Placental epithelial cell (primary cell): ENCODE measurements at places on chromosomes 4 and X. TPM values are rescaled to one million over a fixed set of nuclear protein-coding genes. Genes with fewer than 3 reads are reported as not detected.

FREM3 gene
- total RNA-seq, result not detected in 2 replicates

HTR2C gene
- under 0.01 TPM in 1 of 2 replicates, not detected in the other for total RNA-seq

TMEM175 gene
- 8.6 and 15.9 TPM in 2 replicates for total RNA-seq

TRAM1L1 gene
- total RNA-seq, result 3.1 and 6.3 TPM in 2 replicates

SSX2 gene
- total RNA-seq, result not detected in 2 replicates

SEC24B gene
- total RNA-seq, result 18.5 and 21.9 TPM in 2 replicates

CXorf49 gene
- 0.39 TPM in 1 of 2 replicates, not detected in the other for total RNA-seq

CFI gene
- not detected in 2 replicates for total RNA-seq

HSFX4 gene
- not detected in 2 replicates for total RNA-seq

TMEM156 gene
- total RNA-seq, result not detected in 2 replicates

MAGEA2B gene
- total RNA-seq, result not detected in 2 replicates

CT45A3 gene
- total RNA-seq, result not detected in 2 replicates

PALLD gene
- total RNA-seq, result 89.1 and 130 TPM in 2 replicates

EIF2S3 gene
- total RNA-seq, result 217 and 261 TPM in 2 replicates

FRG2 gene
- not detected in 2 replicates for total RNA-seq

ZNF732 gene
- 2.0 and 2.9 TPM in 2 replicates for total RNA-seq

MTMR8 gene
- total RNA-seq, result 0.76 and 0.79 TPM in 2 replicates

SCLT1 gene
- total RNA-seq, result 13.3 and 13.6 TPM in 2 replicates

GAGE12J gene
- total RNA-seq, result not detected in 2 replicates

NCAPG gene
- total RNA-seq, result 7.5 and 8.7 TPM in 2 replicates

COL25A1 gene
- total RNA-seq, result 0.79 TPM in 1 of 2 replicates, not detected in the other

TLR6 gene
- 4.7 and 7.8 TPM in 2 replicates for total RNA-seq

SASH3 gene
- total RNA-seq, result not detected in 2 replicates

SPANXB1 gene
- total RNA-seq, result not detected in 2 replicates
